Stimulated activated CD8-positive, alpha-beta memory T cell treated with anti-CD3 and anti-CD28 coated beads, Interleukin-4, amount 100 ng/mL, for 4 hours (primary cell): ENCODE measurements at places on chromosomes 1 and 21.

DNA sequence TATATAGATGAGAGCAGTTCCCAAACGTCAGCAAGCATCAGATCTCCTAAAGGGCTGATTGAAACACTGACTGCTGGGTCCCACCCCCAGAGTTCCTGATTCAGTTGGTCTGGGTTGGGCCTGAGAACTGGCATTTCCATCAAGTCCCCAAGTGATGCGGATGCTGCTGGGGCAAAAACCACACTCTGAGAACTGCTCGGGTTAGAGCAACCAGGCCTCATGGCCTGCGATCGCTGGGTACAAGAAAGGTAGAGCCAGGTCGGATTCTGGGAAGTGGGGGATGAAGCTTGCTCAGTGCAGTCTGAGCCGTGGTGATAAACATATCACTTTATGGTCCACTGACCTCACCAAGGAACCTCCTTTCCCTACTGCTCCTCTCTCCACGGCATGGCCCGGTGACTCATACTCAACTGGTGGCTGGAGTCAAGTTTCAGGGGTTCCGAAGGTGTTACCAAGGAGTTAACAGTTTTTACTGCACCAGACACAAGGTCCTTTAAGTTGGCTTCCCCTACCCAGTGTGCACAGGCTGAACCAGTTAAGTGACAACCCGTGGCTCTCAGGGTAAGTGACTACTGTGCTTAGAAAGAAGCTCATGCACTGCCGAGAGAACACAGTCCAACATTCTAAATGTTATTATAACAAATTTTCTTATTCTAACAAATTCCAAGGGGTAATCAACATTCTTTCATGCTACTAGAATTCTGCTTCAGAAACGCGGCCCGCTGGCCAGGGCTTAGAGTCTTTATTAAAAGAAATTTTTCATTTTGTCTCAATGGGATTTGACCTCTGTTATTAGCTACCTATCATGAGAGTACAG, 153.5 kb downstream of the TGFBR3 start:
- DNase-seq, result no peak

GRCh38 chr1:164363980-164364379, 195.0 kb upstream of the PBX1 start:
- no peak for DNase-seq

DNA sequence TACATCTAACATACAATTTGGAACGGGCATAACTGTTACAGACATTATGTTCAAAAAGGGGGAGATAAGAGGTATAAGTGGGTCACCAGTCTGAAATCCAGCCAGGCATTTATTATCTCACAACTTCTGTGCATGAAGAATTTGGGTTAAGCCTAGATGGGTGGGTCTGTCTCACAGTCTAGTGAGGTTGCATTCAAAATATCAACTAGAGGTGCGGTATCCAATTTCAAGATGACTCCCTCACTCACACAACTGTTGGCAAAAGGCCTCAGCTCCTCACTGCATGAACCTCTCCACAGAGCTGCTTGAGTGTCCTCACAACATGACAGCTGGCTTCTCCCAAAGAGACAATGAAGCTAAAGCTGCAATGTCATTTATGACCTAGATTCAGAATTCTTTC, 4.7 kb downstream of the AUNIP start:
- DNase-seq, result no peak

DNA sequence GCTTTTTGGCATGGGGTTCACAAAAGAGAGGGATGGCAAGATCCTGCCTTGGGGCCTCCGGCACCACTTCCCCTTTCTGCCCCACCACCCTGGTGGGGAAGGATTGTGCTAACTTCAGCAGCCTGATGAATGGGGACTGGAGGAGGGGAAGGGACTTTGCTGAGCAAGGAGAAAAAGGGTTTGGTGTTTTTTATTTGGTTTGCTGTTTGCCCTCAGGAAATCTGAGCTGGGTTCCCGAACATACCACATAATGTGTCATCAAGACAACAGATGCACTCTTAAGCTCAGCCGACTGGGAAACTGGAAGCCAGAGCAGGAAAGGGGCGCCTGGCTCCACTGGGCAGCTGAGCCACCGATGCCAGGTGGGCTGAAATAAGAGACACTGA, 19.8 kb downstream of the OLFML2B start:
- DNase-seq, result no peak

DNA sequence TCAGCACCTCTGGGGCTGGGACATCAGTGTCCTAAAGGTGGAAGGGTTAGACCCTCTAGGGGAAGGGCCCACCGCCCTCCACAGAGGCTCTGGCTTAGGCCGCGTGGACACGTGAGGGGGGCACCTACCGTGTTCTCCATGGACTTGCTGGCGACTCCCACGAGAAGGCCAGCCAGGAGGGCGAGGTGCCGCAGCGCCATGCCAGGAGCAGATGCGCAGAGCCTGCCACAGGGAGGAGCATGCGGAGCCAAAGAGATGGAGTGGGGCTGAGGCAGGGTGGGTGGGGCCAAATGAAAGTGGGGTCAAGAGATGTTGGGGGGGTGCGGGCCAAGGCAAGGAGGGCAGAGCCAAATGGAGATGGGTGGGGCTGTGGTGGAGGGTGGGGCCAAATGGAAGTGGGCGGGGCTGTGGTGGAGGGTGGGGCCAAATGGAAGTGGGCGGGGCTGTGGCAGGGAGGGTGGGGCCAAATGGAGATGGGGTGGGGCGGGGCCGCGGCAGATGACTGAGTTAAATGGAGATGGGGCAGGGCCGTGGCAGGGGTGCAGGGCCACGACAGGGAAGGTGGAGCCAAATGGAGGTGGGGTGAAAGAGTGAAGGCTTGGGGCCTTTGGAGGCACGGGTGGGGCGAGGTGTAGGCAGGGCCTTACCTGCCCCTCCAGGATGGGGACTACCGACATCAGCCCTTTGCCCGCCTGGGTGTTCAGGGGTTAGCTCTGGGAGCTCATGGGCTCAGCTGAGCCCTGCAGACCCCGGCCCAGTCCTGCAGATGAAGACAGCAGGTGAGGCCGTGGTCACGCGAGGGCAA, 17.4 kb upstream of the RNF223 start:
- DNase-seq, result no peak

- no peak for DNase-seq
Observed at GRCh38 chr1:154736841-154737240, 128.9 kb upstream of the ADAR start.

- DNase-seq, result no peak
Observed at GRCh38 chr1:156615946-156616345, 3.3 kb upstream of the HAPLN2 start.

DNA sequence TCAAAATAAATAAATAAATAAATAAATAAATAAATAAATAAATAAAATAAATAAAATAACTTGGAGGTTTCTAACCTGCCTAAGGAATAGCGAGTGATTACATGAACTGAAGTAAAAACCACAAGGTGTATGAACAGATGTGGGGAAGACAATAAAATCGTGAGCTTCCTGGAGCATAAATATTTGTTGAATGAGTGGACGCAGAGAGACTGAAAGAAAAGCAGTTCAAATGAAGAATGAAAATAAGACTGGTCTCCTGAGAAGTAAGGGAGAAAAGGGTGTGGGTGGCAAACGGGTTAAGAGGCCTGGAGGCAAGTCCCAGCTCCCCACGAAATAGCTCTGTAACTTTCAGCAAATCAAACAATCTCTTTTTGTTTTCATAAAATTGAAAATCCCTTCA, 33.6 kb downstream of the CHML start:
- DNase-seq, result no peak

DNA sequence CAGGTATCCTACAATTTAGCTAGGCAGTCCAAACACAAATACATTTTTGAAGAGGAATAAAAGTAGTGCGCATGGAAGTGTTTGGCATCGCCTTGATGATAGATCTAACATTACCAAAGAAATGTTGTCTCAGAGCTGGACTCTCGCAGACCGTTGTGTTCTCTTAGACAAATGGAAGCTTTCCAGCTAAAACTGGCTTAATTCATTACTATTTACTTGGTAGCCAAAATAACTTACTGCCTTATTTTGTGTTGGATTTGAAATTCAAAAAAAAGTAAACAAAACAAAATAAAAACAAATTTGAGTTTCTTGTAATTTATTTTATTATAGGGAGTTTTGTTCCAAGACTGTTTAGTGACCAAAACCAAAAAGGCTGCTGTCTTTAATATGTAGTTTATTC, 51.6 kb downstream of the PDE4B start:
- no peak for DNase-seq
